ENCODE measurements at places on chromosomes 11 and 22.

DNA sequence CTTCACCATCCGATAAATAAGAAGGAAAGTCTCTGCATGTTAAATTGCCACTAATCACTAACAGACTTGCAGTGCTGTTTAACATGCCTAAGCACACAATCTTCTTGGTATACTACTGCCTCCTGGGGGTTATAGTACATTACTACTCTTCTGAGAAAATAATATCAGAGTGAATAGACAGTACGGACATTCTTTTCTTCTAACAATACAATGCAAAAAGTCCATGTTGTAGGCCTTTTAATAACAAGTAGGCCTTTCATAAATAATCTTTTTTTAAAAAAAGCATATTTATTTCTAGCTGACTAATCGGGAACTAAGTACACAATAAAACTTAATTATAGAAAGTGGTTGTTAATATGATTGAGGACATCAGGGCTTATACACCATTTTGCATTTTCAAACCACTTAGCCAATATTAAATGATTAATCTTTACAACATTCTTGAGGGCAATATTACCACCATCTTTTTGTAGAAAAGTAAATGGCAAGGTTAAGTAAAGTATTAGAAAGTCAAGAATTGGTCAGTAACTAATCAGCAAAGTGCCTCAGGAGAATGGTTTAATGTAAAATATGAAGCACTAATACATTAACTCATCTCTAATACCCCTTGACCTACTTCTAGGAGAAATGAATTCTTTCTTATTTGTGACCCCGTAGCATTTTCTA, 84.7 kb downstream of the TTC28 start:
- peak; percentile 77 for DNase-seq

GRCh38 chr11:76644591-76644990, 26.0 kb downstream of the LRRC32 start:
- no peak for DNase-seq

- no peak for DNase-seq
These were observed 1.2 kb downstream of the ROM1 start for GRCh38 chr11:62614275-62614674.

- DNase-seq = no peak
These were observed 85.0 kb upstream of the SEPTIN5 start for GRCh38 chr22:19629331-19629719.

GRCh38 chr11:112514011-112514740, 253.5 kb upstream of the PLET1 start:
- no peak for DNase-seq

- peak; percentile 48 for DNase-seq
These were observed 26.6 kb downstream of the PHLDB1 start for GRCh38 chr11:118633979-118634378.

GRCh38 chr11:69702769-69703452, 911 bp downstream of the FGF19 start:
- DNase-seq = no peak

DNA sequence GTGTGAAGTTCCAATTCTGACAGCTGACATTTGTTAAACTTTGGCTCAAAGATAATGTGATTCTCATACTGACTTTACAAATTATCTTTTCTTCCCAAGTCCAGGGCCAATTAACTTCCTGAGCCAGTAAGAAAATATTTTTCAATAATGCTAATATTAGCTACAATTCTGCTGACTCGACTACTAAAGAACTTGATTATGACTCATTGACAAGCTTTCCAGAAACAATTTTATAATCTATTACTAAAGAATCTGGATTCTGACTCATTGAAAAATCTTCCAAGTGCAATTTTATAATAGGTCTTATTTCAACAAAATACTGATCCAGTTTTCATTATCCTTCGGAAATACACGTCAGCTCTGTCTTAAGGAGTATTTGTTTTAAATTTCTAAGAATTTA, 12.9 kb upstream of the XKR3 start:
- DNase-seq = no peak

- peak; percentile 38 for DNase-seq
These were observed 13.0 kb downstream of the NCF4 start for GRCh38 chr22:36873614-36874308.

- DNase-seq = peak; percentile 52
These were observed 43.4 kb upstream of the SC5D start for GRCh38 chr11:121249039-121249663.

- DNase-seq = peak; percentile 38
These were observed 10.5 kb upstream of the ZFTA start for GRCh38 chr11:63779039-63779438.

GRCh38 chr11:91243051-91243450, 981.6 kb upstream of the FAT3 start:
- peak; percentile 66 for DNase-seq

GRCh38 chr11:12674571-12674935, 332 bp downstream of the TEAD1 start:
- no peak for DNase-seq

- DNase-seq = no peak
These were observed 26.6 kb downstream of the RSF1 start for GRCh38 chr11:77793972-77794371.

GRCh38 chr22:44037519-44038375, 13.6 kb downstream of the PARVB start:
- peak; percentile 90 for DNase-seq

DNA sequence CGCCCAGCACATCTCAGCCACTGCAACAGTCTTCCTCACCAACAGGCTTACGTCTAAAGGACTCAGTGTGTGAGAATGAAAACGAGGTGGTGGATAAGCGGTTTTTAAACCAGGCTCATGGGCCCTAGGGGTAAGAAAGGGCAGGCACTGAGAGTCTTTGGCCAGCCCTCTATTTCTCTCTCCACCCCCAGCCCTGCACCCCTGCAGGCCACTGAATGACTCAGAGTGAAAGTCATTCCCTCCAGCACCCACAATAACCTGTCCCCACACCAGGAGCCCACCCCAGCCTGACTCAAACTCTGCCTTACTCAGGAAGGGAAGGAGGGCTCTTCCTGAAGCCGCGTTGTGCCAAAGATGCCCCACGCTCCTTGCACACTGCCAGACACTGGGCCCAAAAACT, 72.0 kb downstream of the LARGE1 start:
- DNase-seq = peak; percentile 34

DNA sequence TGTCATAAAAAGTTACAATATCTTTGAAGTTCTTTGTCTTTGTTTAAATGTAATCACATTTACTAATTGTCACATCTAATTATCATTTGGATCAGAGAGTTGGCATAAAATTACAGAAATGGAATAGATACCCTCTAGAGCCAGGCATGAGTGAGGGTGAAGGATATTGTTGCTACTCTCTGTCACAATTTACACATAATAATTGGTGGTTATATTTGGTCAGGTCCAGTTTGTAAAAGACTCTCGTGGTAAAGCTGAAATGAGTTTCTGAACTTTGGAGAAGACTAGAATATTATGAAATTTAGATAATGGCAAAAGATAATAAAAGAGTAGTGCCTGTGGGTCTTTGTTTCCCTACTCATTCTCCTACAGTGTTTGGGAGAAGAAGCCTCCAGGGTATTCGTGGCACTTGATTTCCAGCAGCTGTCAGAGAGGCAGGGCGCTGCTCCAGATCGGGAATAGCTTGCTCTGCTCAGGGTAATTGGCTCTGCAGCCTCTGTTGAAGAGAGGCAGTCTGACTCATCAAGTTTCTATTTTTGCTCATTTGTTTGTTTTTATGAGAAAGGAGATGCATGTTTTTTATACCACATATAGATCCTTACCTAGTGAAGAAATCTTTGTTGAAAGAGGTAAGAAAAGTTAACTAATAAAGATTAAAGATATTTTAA, 349.9 kb downstream of the CNTN5 start:
- DNase-seq = peak; percentile 48

DNA sequence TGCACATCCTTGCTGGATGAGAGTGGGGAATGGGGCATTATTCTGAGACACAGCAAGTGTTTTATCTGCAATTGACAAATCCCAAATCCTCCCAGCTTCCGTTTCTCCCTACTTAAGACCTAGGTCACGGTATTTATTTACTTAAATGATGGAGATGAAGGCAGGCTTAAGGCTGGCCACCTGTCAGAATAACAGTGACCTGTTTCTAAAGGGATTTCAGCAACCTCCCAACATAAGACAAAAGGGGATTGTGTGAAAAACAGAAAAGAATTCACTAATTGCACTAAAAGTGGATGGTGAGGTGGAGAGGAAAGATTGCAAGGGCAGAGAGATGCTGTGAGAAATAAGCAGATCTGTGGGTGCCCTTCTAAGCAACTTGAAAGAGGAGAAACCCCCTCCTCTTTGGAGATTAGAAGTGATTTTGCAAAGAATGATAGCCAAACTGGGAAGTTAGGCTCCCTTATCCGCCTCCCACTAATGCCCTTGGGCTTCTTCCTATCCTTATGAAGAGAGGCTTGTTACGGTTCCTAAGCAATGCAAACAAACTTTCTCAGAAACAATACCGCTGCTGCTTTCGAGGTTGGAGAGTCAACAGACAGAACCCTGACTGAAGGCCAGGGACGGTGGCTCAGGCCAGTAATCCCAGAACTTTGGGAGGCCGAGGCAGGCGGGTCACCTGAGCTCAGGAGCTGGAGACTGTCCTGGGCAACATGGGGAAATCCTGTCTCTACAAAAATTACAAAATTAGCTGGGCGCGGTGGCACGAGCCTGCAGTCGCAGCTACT, 84.3 kb downstream of the ARL14EP start:
- DNase-seq = no peak

- peak; percentile 99 for DNase-seq
These were observed 728.3 kb downstream of the METTL15 start for GRCh38 chr11:28836285-28837081.

GRCh38 chr11:122780296-122780949, 57.9 kb upstream of the CRTAM start:
- no peak for DNase-seq

DNA sequence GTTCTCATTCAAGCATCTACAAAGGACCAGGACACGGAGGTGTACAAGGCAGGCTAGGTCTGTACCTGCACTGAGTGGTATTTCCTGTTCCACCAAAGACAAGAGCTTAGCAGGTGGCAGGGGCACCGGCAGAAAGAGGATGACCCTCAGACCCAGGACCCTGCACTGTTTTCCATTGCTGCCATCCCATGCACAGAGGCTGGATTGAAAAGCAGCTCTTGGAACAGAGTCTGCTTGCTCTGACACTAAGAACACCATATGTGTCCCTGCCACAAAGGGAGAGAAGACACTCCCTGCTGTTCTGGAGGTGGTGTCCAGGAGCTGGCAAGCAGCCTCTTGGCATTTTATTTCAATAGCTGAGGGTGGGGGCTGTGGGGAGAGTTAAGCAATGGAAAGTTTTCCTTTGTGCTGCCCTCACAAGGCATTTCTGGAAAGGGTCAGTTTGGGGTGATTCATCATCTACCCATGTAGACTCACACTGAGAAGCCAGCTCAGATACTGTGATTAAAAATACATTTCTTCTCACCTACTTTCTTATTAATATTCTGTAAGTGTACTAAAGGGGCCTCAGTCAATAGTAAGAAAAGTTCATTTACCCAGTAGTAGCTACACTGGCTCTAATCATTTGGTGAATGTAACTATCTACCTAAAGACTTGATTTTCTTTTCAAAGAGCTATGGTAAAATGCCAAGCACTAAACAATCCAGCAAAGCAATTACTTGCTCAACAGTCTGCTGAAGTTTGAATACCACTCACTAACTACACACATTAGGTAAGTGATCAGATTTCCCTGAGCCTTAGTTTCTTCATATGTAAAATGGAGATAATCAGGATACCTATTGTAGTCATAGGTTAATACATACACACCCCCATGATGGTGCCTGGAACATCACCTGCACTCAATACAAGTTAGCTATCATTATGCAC, 55.2 kb downstream of the SLC1A2 start:
- peak; percentile 88 for DNase-seq

DNA sequence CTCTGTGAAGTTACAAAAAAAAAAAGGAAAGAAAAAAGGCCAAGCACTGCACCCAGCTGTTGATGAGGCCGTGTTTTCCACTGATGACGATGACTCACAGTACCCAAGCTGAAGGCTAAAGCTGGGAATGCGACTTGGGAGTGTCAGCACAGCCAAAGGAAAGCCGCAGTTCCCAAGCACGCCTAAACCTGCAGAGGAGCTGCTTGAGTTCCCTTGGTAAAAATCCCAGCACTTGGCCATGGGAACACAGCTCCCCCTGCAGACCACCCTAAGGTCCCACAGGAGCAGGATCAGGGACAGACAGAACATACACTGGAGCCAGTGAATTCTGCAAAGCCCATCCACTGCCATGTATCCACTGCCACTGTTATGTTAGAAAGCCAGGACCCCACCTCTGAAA, 39.9 kb downstream of the SERGEF start:
- DNase-seq = peak; percentile 91

GRCh38 chr11:58622344-58622743, at the start of gene CNTF:
CNTF (plus strand) TSS chr11:58622665; CDS start chr11:58622753, 88 bp downstream.
- peak; percentile 19 for DNase-seq

GRCh38 chr11:29272019-29272654, 744.7 kb downstream of the KCNA4 start:
- peak; percentile 36 for DNase-seq

DNA sequence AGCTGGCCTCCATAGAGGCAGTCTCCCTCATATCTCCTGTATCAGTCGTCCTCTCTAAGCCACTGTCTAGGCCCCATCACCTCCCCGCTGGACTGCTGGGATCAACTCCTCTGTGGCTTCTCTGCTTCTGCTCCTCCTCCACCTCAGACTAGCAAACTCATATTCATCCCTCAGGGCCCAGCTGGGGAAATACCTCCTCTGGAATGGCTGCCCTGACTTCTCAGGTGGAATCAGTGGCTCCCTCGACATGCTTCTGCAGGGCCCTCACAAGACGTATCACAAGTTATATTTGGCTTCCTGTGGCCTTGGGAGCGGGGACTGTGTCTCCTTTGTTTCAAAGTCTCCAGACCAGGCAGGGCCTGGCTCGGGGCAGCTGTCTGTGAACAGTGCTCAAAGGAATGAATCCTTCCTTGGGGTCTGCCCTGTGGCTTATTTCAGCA, 10.0 kb downstream of the SLC29A2 start:
- no peak for DNase-seq

GRCh38 chr11:70059971-70060370, 18.1 kb upstream of the ANO1 start:
- no peak for DNase-seq

DNA sequence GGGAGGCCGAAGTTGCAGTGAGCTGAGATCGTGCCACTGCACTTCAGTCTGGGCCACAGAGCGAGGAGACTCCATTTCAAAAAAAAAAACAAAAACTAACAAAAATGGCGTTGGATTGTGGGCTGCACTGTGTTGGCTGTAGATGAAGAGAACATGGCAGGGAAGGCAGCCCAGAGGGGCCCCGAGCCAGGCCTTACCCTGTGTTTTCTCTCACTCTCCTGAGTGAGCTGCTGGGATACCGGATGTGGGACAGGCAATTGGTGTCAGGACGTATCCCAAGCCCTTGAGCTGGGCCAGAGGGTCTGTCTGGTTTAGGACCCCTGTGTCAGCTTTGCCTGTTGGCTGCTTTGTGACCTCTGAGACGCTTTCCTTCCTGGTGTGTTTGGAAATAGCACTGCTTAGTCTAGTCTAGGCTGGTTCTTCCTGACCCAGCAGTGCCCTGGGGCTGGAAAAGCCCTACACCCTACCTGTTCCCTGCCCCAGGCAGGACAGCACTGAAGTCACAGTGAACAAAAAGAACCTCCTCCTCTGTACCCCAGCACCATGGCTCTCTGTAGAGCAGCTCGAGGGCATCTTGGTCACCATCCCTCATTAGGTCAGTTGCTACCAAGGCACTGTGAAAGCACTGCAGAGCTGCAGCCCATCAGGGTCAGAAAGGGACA, 17.8 kb downstream of the CHADL start:
- DNase-seq = no peak
